ENCODE measurements at places on chromosomes 11 and 22.

GRCh38 chr11:83611600-83611999 lies 325.4 kb upstream of the CCDC90B start:
- no peak for DNase-seq

DNA sequence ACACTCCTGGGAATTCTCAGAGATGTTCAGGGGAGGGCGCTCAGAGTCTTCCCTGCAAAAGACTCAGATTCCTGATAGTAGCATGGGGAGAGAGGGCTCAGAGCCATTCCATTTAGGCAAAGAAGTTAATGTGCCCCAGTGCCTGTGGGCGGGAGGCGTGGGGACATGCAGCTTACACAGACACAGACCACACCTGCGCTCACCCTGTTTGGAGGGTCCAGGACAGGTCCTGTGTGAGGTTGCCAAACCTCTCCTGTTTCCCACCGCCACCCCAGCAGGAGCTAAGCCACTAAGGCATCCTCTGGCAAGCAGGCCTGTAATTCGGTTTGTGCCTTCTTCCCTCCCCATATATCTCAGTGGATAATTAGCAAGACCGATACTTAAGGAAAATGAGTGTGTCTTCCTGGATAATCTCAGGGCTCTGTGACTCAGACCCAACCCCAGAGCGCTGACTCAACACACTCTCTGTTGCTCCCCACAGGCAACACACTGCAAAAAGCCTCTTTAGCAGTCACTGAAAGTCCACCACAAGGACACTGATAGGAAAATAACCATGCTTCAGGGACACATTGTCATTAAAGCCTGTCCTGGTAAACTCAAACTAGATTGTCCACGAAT lies 118.9 kb upstream of the LMO1 start:
- no peak for DNase-seq

- no peak for DNase-seq
These were observed 95.4 kb downstream of the RNF169 start for GRCh38 chr11:74844072-74844471.

GRCh38 chr11:69076129-69076791 lies 27.5 kb downstream of the TPCN2 start:
- no peak for DNase-seq

- DNase-seq, result no peak
These were observed 4.5 kb upstream of the CDC42EP2 start for GRCh38 chr11:65310215-65310614.

DNA sequence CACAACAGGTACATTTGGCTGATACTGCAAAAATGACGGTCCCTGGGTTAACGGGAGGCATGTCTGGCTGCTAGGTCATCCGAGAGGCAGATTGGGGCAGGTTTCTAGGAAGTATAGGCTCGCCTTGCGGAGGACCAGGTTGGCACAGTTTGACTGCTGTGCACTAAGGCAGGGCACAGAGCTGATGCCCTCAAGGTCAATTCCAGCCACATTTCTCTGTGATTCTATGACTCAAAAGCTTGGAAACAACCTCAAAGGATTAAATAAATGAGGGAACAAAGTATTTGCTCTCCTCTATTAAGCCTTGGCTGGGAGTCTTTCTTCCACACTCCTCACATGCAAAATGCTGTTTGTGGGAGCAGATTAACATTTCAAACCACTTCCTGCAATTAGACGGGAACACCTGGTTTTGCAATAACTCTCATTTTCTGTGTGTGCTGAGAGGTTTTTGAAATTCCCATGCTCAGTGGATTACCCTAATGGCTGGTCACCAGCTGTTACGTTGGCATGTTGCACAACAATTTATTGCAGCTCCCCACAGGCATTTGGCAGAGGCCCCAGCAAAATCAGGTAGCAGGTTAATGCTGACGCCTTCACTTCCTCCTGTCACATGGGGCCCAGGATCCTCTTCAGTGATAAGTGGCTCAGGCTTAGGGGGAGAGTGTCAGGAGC lies 61.0 kb upstream of the PLET1 start:
- no peak for DNase-seq
